Left renal cortex interstitium (tissue), 4 donors: ENCODE measurements at places on chromosomes 13 and 19.

GRCh38 chr19:18282021-18282787, 782 bp upstream of the JUND start:
- peak; percentile 86 for DNase-seq

DNA sequence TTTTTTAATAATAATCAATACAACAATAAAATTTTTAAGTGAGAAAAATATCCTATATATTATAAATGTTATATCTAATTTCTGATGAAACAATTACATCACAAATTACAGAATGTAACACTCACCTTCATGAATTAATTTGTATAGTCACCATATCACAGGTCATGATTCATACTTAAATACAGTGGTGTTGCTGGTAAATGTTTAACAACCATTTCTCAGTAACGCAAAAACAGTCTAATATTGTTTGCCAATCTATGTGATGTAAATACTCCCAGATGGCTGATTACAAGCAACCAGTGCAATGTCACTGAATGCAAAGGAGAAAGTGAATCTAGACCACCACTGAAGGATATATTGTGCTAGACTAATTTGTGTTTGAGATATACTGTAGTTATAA, 97.5 kb downstream of the DIAPH3 start:
- no peak for DNase-seq

DNA sequence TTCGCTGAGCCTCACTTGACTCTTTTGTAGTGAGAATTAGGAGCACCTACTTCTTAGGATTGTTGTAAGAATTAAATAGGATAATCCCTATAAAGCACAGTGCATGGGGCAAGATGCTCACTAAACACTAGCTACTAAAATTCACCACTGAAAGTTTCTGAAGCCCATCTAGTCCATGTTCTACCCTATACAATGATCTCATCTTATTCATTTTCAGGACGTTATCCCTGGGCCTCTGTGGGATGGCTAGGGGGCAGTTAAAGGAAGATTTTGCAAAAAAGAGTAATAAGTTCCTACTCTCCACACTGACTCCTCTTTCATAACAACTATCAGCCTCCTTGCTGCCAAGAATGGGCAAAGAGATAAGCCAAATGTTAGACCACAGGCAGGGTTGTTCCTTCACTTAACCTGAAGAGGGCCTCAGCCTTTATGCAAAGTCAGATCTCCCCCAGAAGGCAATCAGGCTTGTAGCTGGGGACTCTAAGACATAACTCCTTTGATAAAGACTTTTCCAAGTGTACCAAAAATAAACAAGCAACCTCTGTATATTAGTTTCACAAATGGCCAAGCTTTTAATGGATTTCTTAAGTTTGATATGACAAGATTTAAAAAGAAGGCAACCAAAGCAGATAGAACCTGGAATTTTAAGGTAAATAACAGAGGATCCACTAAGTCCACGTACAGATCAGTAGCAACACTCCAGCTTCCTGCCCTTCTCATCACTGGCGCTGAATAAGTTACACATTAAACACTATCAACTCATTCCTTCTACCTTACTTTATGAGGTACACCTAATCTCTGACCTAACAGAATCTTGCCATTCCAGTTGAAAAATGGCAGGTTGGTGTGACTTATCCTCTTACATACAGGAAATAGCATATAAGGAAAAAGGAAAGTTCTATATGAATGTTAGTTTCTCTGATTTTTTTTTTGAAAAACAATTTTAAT, 44.4 kb downstream of the ELF1 start:
- no peak for DNase-seq

DNA sequence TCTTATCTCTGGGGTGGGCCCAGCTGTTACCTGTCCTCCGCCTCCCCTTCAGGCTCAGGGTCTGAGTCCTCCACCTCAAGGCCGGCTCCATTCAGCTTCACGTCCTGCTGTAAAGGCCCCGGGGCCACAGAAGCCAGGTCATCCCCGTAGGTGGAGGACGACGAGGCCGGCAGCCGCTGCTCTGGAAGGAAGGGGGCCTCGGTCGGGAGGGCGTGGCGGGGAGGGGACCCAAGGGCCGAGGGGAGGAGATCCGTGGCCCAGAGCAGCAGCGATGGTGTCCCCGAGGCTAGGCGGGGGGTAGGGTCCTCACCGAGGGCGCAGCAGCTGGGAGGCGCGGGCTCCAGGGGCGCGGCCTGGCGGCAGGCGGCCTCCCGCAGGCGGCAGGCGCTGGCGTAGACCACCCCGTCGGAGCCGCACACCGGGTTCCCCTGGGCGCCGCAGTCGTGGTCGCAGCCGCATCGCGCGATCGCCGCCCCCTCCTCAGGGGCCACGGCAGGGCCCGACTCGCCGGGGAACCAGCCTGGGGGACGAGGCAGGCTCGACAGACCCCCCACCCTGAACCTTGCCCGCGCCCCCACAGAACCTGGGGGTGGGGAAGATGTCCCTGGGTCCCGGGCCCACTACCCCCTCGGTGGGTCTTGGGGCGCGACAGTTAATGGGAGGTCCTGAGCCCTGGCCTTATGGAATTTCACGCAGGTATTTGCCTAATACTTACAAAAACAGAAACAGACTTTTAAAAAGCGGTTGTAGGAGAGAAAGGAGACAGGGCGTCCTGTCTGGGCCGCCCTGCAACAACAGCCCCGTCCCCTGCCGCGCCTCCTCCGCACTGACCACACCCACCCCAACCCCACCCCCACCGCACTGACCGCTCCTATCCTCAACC, 7.6 kb downstream of the F2RL3 start:
- no peak for DNase-seq

DNA sequence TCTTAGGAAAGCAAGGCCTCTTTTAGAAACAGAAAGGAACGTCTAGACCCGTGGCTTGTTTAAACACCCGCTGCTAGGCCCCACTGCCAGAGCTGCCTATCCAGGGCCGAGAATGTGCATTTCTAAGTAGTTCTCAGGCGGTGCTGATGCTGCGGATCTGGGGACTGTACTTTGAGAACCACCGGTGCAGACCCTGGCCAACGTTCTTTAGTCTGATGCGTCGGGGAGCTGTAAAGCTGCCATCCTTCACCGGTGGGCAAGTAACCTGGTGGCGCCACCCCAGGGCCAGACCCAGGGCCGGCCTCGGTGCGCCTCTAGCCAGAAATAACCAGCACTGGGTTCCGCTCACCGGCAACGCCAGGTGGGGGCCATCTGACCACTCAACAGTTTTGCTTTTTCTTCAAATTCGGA, 47.1 kb downstream of the TGDS start:
- peak; percentile 67 for DNase-seq

- DNase-seq = no peak
Observed at GRCh38 chr19:892243-892893, 619 bp downstream of the MED16 start.

GRCh38 chr19:16381756-16382401, 57.3 kb downstream of the KLF2 start:
- no peak for DNase-seq

GRCh38 chr13:39777527-39778061, 122.1 kb downstream of the COG6 start:
- no peak for DNase-seq

GRCh38 chr19:31943191-31943661, 402.2 kb upstream of the ZNF507 start:
- DNase-seq = peak; percentile 51

- DNase-seq = no peak
Observed at GRCh38 chr19:40705362-40705651, 11.4 kb downstream of the COQ8B start.

DNA sequence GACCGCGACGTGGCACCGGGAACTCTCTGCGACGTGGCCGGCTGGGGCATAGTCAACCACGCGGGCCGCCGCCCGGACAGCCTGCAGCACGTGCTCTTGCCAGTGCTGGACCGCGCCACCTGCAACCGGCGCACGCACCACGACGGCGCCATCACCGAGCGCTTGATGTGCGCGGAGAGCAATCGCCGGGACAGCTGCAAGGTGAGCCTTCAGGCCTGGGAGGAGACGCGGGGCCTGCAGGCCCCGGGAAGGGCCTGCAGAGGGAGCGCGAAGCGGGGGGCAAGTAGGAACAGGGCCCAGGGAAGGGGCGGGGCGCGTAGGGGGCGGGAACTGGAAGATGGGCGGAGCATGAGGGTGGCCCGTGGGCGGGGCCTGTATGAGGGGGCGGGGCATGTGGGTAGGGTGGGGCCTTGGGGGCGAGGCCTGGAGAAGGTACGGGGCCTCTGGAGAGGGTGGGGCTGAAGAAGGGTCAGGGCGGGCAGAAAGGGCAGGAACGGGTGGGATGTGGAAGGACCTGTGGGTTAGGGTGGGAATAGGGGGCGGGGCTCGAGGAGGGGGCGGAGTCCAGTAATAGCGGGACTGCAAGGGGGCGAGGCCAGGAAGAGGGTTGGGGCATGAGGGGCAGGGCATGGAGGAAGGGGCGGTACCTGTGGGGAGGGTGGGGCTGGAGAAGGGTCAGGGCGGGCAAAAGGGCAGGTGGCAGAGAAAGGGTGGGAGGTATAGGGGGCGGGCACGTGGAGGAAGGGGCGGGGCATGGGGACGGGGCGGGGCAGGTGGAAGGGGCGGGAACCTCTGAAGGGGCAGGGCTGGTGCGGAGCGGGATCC, 2.5 kb downstream of the CFD start:
- DNase-seq = no peak

DNA sequence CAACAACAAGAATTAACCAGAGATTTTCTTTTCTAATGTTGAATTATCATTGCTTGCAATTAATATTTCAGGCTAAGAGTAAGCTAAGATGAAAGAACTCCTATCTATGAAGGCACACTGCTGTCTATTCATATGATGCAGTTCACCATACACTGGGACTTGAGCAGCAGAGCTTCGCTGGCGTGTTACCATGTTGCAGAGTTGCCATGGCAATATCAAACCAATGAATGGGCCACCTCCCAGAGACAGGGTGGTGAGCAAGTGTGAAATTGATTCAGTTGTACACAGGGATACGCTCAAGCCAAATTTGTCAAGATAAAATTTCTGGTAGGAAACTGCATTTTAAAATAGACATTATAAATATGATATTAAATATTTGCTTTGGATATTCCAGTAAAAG, 69.3 kb upstream of the MYO16 start:
- no peak for DNase-seq

DNA sequence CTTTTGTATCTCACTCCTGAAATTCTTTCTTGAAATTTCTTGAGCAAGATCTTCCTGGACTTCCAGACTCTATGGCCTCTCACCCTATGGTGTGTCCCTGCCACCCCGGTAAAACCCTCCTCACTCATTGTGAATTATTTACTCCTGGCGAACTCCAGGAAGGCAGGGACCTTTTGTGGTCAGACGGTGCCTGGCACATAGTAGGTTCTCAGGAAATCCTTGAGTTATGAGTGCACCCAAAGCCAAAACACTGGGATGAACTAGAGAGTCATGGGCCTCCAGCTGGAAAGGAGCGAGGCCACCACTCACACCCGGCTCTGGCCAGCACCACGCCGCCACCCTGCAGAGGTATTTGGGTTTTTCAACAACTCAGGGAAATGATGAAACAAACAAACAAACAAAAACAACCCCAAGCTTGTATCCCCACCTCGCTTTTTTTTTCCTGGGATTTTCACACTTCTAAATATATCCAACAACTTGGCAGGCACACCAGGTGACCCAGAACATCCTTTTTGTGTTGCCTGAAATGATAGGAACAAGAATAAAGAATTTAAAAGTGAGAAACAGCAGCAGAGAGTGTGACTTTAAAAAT, 11.2 kb downstream of the HPN start:
- no peak for DNase-seq

- no peak for DNase-seq
Observed at GRCh38 chr13:48579165-48579918, 46.5 kb upstream of the RCBTB2 start.

- no peak for DNase-seq
Observed at GRCh38 chr13:76440568-76440967, 445.6 kb downstream of the KCTD12 start.

DNA sequence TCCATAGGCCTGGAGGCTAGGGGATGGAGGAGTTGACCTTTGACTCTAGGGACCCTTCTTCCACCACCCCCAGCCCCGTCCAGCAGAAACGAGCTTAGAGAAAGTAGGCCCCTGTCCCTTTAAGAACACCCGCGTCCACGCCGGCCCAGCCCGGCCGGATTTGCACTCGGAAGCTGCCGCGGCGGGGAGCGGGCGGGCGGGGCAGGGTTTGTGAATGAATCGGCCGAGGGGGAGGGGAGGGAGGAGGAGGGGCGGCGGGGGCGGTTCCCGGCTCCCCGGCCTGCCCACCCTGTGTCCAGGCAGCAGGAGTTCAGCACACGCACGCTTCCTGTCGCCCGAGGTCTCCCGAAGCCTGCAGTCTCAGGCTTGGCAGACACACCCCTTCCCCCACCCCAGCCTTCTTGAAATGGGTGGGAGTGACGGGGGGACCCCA, 1.5 kb downstream of the UNC13A start:
- DNase-seq = no peak

DNA sequence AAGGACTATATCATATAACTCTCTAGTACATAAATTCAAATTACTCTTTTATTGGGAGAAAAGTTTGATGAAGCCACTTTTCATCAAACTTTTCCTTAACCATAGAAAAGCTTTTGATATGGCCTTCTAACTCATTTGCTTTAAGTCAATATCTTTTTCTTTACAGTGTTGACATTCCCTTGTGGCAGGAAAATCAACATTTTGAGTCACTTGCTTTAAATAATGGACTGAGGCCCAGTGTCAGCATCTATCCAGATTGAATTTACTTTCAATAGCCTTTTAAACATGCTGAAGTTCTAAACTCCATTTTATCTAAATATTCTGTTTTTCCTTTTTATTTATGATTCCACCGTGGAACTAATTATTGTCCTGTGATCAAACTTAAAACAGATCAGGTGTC, 62.7 kb downstream of the PCDH9 start:
- DNase-seq = no peak

- no peak for DNase-seq
Observed at GRCh38 chr19:15274477-15274876, 42.2 kb upstream of the EPHX3 start.

GRCh38 chr19:30364866-30365800, 7.1 kb upstream of the ZNF536 start:
- DNase-seq = no peak

- no peak for DNase-seq
Observed at GRCh38 chr13:99388334-99388923, 81.2 kb upstream of the GPR183 start.

- DNase-seq = no peak
Observed at GRCh38 chr13:96444676-96445075, 354.8 kb downstream of the HS6ST3 start.

- DNase-seq = no peak
Observed at GRCh38 chr13:106373989-106374572, 161.4 kb downstream of the EFNB2 start.

- no peak for DNase-seq
Observed at GRCh38 chr19:35120898-35121297, 5.3 kb downstream of the FXYD3 start.

GRCh38 chr13:80496721-80497397, 155.9 kb upstream of the SPRY2 start:
- DNase-seq = no peak

GRCh38 chr19:44904426-44904994, 1.1 kb upstream of the APOE start:
- DNase-seq = no peak
